ENCODE measurements at places on chromosomes 5 and 9. TPM values are rescaled to one million over a fixed set of nuclear protein-coding genes. Genes with fewer than 3 reads are reported as not detected.

SNX24 gene
- 34.7 TPM for total RNA-seq

FBXO10 gene
- total RNA-seq: 2.6 TPM

TMEM174 gene
- not detected for total RNA-seq

KCNV2 gene
- total RNA-seq: not detected

HSD17B3 gene
- total RNA-seq: not detected

FAXDC2 gene
- total RNA-seq: 6.4 TPM

IGIP gene
- total RNA-seq: 5.2 TPM
